ENCODE measurements at places on chromosomes 5 and 9.

DNA sequence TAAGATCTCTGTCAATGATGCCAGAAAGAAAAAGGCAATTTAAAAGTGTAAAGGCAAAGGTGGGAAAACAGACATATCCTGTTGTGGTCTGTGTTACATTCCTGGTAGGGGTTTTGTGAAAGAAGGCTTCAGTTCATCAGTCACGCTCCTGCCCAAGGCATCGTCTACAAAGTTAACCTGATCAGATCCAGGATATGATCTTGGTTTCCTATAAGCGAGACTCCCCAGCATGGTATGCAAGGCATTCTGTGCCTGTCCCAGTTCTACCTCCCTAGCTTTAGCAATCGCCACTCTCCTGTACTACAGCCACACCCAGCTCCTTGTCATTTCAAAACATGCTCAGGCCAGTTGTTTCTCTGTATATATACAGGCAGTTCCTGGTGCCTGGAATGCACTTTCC is 58.0 kb upstream of the PTPN3 start:
- DNase-seq, result no peak

DNA sequence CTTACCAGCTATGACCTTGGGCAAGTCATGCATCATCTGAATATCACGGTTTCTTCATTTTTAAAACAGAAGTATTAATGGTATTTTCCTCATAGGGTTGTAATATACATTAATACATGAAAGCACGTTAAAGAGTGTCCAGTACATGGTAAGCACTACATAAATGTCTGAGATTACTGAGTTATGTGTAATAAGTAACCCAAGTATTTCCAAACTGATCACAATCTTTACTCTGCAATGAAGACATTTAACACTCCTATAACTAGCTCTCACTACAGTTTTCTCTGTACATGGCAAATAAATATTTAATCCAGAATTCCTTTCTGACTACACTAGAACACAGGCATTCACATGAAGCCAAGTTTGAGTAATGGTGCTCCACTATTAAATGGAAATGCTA is 4.0 kb downstream of the GLDC start:
- DNase-seq, result no peak

- no peak for DNase-seq
Observed at GRCh38 chr9:136645903-136646754, 16.6 kb upstream of the EGFL7 start.

DNA sequence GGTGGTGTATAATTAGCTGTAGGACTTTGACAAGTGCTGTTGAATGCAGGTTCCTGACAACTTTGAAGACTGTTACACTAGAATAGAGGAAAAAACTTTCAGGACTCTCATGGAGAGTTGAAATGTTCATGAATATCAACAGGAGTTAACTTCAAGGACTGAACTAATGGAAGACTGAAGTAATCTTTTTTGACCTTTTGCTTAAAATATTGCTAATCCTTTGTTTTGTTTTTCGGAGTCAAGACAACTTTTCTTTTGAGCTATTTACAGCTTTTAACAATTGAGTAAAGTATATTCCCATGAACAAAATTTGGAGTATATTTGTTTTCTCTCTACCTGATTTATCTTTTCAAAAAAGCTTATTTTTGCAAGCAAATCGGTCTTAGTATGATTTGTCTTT is 34.1 kb upstream of the MTMR12 start:
- no peak for DNase-seq

- DNase-seq, result no peak
Observed at GRCh38 chr5:83092619-83093018, 15.3 kb downstream of the XRCC4 start.

- DNase-seq, result no peak
Observed at GRCh38 chr5:93582677-93583438, at the start of gene NR2F1. TSS of gene NR2F1 (plus strand) at chr5:93583222. CDS start at chr5:93585024, 1,802 bp downstream.

- DNase-seq, result no peak
Observed at GRCh38 chr5:88693071-88693932, 189.7 kb downstream of the MEF2C start.

DNA sequence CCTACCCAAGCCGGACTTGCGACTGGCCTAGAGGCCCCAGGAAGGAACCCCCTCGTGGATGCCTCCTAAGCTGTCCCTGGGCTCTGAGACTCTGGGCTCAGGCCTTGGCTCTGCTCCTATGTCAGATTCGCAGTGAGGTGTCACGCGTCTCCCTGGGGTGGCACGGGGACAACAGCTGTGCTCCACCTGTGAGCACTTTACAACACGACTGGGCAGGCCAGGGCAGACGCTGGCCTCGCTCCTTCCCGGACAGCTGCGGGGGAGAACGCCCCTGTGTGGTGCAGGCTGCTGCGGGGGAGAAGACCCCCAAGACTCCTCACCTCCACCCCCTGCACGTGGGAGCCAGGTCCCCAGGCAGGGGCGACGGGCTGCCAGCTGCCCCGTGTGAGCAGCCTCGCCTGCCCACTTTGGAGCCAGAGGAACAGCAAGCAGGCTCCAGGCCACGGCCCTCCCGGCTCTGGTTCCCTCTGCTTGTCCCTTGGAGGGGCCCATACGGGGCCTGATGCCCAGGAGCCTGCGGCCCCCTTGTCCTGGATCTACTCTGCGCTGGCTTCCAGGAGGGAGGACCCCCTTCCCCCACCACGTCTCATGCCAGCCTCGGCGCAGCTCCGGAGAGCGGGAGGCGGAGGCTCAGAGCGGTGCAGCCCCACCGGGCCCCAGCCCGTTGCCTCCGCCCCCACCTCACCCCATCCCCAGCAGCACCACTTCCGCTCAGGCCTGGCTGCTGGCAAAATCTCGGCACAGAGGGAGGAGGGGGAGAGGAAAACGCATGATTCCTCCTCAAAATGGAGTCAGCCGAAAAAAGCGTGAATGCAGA is 36.0 kb downstream of the SARDH start:
- DNase-seq, result no peak

GRCh38 chr5:130740047-130740569 is 424.9 kb downstream of the HINT1 start:
- no peak for DNase-seq

DNA sequence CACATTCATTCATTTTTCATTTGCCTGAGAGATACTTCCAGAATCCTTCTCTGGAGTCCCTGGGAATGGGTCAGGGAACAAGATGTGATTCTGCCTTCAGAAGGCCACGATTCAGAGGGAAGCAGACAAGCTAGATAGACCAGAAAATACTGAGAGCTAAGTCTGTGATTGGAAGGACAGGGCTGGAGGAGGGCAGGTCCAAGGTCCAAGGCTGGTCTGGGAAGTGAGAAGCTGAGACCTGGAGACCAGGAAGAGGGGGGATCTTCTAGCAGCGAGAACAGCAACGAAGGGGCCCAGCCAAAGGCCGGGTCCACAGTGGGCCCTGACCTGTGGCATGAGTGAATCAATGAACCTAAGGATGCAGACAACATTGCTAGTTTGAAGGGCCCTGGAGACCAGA is 4.1 kb upstream of the IER5L start:
- no peak for DNase-seq

DNA sequence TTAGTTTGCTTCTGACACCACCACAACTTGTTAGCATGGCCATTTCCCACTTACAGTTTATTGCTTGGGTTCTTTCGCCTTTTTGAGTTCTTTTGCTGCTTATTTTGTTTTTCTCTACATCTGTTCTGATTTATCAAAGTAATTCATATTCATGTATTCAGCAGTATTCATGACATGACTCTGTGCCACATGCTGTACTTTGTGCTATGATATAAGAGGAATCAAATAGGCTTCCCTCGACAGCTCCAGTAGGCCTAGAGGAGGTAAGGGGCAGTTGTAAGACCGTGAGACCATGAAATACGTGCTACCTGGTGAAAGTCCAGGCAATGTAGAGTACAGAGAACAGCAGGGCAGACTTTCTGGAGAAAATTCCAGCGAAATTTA is 110.7 kb upstream of the SAP30L start:
- no peak for DNase-seq

- no peak for DNase-seq
Observed at GRCh38 chr9:137506274-137506673, 43.9 kb downstream of the PNPLA7 start.

GRCh38 chr9:84862810-84863287 is 193.3 kb downstream of the NTRK2 start:
- no peak for DNase-seq

DNA sequence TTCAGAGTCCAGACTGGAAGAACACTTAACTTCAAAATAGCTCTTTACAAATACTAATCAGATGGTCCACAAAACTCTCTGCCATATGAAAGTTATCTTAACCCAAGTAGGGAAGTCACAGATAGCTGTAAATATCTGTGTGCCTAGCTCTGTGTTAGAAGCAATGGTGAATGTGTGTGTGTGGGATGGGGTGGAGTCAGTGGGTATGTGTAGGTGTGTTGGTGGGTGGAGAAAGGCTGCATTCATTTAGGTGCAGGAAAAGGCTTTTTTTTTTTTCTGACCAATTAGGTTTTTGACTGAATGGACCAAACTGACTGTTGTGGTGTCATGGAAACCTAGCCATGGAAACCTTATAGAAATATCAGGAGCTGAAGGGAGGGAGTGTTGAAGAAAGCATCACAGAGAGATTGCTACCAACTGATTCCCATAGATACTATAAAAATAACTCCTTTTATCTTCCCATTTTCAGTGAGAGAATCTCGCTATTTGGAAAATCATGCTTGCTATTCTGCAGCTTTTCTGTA is 156.2 kb upstream of the NR3C1 start:
- no peak for DNase-seq

DNA sequence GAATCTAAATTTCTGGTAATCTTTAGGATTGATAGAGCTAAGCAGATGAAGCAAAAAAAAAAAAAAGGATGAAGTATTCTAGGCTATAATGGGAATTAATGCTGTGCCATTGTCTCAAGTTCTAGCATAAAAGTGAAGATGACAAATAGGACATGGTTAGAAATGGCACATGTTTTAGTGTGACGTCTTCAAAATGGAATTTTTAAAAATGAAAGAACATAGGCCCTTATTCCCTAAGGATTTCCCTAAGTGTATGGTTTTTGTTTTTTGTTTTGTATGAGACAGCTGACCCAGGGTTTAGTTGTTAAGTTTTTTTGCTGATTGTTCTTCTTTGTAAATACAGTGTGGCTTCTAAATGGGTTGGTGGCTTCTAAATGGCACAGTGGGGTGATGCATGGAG is 7.1 kb downstream of the TLE4 start:
- no peak for DNase-seq

DNA sequence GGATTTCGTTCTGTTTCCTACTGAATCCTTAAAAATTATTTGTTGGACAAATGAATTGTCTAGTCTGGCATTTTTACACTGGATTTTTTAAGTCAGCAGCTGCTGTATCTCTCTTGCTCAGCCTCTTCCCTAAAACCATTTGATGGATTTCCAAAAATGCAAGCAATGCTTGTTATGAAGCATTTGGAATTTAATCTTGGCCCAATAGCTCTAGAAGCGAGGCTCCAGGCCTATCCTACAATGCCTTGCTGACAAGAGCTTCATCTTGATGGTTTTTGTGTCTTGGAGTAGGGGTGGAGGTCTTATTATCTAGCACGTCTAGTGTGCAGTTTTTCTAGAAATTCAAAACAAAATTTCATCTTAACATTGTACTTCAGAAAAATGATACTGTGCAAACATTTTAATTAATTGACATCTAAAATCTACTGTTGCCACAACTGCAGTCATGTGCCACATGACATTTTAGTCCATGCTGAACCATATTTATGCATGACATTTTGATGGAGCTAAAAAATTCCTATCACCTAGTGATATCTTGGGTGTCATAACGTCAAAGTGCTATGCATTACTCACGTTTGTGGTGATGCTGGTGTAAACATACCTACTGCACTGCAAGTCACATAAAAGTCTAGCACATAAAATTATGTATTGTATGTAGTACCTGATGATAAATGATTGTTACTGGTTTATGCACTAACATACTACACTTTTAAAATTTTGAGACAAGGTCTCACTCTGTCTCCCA is 5.9 kb upstream of the RAD23B start:
- DNase-seq, result no peak

All from gastrocnemius medialis (tissue), 4 donors.